ENCODE measurements at places on chromosomes 11 and 22.

DNA sequence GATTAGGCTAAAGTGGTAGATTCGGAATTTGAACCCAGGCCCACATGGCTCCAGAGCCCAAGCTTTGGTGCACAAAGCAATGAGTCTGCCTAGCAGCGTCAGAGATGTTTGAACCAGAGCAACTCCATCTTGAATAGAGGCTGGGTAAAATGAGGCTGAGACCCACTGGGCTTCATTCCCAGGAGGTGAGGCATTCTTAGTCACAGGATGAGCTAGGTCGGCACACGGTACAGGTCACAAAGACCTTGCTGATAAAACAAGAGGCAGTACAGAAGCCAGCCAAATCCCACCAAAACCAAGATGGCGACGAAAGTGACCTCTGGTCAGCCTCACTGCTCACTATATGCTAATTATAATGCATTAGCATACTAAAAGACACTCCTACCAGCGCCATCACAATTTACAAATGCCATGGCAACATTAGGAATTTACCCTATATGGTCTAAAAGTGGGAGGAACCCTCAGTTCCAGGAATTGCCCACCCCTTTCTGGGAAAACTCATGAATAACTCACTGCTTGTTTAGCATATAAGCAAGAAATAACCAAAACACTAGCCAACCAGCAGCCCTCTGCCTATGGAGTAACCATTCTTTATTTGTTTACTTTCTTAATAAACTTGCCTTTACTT is 40.3 kb upstream of the DAGLA start:
- DNase-seq: no peak

DNA sequence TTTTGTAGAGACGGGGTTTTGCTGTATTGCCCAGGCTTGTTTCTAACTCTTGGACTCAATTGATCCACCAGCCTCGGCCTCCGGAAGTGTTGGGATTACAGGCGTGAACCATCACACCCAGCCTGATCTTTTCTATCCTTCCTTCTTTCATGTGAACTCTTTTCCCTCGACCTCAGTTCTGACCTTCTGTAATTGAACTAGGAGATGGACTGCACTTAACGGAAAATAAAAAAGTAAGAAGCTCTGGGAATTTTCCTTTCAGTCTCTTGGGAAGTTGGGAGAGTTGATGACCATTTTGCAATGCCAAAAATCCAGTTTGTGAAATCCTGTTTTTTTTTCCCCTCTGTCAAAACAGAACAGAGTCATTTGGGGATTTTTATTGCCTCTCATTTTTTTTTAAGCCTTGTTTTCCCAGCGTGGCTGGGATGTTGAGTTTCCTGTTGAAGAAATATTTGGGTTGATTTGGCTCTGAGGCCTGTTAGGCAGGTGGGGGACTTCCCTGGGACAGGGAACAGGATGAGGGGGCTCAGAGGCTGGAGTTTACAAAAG is 26.9 kb upstream of the CYB5R3 start:
- no peak for DNase-seq

DNA sequence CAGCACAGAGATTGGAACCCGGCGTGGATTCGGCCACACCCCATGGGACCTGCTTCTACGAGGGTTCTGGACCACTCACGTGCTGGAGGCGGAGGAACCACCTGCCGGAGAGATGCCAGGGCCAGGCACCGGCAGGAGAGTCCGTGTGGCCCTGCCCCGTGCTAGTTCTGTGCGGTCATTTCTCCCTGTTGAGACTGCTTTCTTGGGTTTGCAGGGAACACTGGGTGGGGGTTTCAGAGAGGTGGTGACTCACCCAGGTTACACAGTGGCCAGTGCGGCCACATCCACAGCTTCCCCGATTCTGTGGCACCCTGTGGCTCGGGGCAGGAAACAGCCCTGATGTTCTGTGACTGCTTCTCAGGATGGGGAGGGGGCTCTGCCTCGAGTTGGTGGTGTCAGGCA is 3.6 kb upstream of the PHLDA2 start:
- no peak for DNase-seq

DNA sequence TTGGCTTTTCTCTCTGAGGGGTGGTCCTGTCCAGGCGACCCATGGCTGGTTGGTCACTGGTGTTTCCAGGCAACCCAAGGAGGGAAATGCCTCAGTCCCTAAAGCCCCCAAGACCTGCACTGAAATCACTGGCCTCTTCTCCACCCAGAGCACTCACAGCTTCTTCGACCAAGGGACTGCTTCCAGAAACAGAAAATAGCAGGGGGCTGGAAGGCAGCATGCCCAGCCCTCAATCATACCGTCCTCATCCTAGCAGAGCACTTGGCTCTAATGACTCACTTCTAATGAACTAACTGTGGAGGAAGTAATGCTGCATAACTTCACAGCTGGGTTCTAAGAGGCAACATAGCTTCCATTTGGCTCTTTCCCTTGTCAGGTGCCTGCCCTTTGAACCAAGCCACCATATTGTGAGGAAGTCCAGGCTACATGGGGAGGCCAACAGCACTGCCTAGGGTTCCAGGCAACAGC is 27.6 kb downstream of the DKK3 start:
- no peak for DNase-seq

DNA sequence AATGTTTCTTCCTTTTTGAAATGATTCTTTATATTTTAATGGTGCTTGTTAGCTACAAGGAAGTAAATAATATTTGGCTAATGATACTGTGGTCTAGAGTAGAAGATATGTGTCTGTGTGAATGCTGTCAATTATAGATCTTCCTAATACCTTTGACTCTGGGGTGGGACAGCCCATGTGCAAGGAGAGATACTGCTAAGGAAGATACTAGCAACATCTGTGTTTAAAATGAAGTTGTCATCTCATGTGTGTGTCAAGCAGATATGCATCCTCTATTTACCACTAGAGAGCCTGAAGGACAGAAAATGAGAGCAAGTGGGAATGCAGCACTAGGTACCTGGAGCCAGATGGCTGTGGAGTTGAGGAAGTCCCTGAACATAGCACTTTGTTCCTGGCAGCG is 34.1 kb downstream of the PPME1 start:
- DNase-seq: no peak

- DNase-seq: no peak
Measured at GRCh38 chr11:93474123-93474522, 69.1 kb downstream of the SMCO4 start.

DNA sequence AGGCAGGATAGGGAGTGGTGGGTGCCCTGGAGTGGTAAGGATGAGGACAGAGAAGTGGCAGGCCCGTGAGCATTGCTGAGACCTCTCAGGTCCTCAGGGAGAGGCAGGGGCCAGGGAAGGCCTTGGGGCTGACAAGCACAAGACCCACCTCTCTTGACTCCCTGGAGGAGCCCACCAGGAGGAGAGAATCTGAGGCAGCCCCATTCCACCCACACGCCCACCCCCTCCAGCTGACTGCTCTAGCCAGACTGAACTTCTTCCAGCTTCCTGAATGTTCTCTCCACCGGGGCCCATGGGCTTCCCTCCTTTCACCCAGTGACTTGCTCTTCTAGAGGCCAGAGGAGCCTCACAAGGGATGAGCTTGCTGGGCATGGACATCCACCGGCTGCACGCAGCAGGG is 1403.0 kb downstream of the BRD1 start:
- DNase-seq: no peak

- DNase-seq: no peak
Measured at GRCh38 chr11:8907116-8907515, 3.9 kb upstream of the AKIP1 start.

DNA sequence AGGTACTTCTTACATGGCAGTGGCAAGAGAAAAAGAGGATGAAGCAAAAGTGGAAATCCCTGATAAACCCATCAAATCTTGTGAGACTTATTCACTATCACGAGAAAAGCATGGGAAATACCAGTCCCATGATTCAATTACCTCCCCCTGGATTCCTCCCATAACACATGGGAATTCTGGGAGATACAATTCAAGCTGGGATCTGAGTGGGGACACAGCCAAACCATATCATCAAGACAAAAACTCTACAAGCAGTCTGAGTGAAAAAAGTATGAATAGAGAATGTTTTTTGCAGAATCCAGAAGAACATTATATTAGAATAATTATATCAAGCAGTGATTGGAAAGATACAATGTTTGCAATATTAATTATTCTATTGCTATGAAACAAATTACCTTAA is 893.7 kb downstream of the FAM181B start:
- no peak for DNase-seq

GRCh38 chr11:22508665-22509064 is 117.0 kb downstream of the FANCF start:
- no peak for DNase-seq

DNA sequence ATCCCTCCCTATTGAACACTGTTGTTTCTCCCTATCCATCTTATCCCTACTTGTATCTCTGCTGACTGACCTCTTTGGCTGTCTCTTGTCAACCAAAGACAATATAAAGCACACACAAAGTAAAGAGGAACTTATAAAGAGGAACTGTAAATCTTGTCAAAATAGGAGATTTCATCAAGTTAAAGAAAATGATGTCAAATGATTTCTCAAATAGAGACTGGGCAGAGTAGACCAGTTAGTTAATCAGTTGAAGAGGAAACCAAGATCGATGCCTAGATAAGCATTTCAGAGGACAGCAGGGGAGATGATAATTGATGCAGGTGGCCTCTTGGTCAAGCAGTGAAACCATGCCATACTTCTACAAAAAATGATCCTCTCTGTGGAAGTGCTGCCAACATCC is 22.7 kb downstream of the KCNQ1OT1 start:
- no peak for DNase-seq

DNA sequence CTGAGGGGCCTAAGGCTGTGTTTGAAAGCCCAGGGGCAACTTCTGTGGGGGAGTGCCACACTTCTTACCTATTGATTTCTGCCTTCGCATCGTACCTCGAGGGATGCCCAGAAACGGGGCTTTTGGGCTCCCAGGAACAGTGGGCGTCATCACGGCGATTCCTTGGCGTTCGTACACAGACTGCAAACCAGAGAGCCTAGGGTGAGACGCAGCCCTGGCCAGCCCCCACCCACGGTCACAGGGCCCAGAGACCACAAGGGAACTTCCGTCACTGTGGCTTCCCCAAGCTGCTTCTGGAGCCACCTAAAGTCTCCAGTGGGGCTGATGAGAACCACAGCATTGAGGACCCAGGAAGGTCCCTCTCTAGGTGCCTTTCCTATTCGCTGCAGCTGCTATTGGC is 91.9 kb downstream of the CTTN start:
- DNase-seq: peak; percentile 6

DNA sequence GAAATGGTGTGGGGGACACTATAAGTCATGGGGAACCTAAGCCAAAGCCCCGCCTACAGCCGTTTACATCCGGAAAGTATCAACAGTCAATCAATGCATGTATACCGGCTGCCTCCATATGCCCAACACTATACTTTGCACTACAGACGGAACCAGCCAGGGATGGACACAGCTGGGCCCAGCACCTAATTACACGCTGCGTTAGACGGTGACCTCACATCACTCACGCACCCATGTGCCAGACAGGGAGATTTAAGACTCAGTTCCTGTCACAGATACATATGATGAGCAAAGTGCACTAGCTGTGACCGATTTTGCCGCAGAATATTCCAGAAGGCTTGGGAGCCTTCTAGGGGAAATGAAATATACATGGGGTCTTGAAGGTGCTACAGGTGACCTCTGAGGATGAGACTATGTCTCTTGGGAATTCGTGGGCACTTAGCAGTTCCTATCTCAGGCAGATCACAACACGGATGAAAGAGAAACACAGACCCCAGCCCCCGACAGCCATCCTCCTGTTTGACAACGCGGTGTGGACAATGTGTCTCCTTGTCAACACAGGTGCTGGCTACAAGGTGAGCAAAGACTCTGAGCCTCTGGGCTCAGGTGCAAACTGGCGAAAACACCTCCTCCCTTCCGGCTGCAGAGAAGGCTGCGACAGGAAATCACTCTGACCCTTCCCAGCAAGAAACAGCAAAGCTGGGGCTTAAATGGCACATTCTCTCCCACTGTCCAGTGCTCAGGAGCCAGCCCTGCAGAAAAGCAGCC is 8.0 kb downstream of the AHNAK start:
- DNase-seq: no peak

- DNase-seq: no peak
Measured at GRCh38 chr11:24932110-24933000, 435.5 kb downstream of the LUZP2 start.

GRCh38 chr11:26949846-26950245 is 44.1 kb upstream of the FIBIN start:
- DNase-seq: no peak

DNA sequence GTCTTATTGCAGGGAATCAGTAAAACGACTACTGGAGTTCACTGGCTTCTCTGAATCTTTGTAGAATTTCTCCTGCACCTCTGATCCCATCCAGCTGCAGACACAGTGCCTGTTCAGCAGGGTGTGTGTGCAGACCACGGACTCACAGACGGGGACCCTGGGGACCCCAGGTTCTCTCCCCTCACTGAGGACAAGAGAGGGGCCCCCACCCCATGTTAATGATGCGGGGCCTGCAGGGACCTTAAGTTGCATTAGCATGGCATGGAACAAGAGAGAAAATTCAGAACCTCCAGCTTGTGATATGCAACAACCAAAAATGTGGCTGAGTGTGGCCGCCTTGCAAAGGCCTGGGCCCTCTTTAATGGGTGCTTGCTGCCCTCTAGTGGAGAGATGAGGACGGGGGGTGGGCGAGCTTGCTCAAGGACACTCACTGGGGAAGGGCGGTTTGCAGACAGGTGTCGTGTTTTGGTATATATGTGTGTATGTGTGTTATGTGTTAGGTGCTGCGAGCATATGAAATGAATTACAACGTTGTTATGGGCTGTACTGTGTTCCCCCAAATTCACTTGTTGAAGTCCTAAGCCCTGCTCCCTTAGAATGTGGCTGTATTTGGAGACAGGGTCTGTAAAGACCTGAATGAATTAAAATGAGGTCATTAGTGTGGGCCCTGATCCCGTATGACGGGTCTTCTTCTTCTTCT is 84.4 kb upstream of the SEPTIN5 start:
- peak; percentile 91 for DNase-seq

DNA sequence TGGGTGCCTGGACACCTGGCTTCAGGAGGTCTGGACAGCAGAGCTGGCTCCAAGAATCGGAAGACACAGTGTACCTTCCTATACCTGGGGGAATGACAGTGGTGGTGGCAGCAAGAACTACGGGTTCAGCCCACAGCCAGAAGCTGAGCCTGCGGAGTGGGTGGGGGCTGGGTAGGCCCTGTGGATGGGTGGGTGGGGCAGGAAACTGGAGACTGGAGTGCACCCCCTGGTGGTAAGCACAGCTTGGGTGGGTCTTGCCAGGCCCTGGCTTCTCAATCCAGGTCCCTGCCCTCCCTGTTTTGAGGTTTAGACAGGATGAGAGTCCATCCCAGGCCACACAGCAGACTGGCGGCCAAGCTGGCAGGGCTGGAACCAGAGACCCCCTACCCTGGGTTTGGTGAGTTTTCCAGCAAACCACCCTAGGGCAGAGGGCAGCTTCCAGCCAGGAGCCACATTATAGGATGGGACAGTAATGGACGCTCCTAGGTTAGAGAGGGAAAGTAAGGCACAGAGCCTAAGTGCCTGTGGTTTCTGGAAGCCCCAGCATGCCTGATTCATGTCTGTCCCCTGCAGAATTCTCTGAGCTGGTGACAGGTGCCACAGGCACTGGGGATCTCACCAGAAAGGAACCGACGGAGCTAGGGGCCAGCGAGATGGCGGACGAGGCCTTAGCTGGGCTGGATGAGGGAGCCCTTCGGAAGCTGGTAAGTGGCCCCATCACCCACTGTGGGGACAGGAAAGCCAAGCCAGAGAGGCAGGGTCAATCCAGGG is 1.7 kb downstream of the SMTN start:
- DNase-seq: peak; percentile 69

GRCh38 chr11:123742031-123742723 is 717 bp upstream of the ZNF202 start:
- DNase-seq: no peak

- no peak for DNase-seq
Measured at GRCh38 chr11:106309070-106309684, 231.7 kb downstream of the AASDHPPT start.

GRCh38 chr11:17525570-17525969 is 18.6 kb downstream of the USH1C start:
- no peak for DNase-seq

Data from stimulated activated CD4-positive, alpha-beta T cell treated with anti-CD3 and anti-CD28 coated beads, Interleukin-2, amount 100 ng/mL, for 24 hours (primary cell).